Esophagus squamous epithelium (tissue), 5 donors: ENCODE measurements at places on chromosomes 7 and 10.

GRCh38 chr10:47241256-47241655, 58.7 kb upstream of the GDF10 start:
- no peak for DNase-seq

DNA sequence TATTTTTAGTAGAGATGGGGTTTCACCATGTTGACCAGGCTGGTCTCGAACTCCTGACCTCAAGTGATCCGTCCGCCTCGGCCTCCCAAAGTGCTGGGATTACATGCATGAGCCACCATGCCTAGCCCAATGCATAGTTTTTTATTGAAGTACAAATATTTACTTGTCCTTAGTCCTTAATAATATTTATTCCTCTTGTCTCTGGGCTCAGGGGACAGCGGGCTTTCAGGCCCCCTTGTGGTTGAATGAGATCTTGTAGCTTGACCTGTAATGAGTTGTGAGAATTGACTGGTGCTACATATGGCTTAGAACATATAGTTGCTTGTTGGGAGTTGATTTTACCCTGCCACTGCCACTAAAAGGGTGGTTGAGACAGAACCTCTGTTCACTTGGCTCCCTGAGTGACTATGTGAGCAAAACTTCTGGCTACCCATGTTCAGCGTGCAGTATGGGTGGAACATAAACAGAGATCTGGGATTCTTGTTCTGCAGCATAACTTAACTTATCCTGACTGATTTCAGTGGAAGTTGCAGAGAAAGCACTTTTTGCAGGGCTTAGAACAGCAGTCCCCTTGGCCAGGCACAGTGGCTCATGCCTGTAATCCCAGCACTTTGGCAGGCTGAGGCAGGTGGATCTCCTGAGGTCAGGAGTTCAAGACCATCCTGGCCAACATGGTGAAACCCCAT, 14.9 kb downstream of the CCL26 start:
- no peak for DNase-seq

- DNase-seq: no peak
These were observed 172.4 kb upstream of the ZNF32 start for GRCh38 chr10:43821103-43821502.

DNA sequence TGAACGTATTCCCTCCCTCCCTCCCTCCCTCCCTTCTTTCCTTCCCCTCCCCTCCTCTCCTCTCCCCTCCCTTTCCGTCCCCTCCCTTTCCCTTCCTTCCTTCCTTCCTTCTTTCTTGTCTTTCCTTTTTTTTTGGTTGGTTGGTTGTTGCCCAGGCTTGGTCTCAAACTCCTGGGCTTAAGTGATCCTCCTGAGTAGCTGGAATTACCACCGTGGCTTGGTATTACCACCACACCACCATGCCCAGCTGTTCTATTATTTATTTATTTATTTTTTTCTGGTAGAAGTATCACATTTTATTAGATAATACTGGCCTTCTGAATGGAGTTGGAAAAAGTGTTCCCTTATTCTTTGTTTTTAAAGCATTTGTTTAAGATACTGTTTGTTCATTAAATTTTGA, 95.9 kb downstream of the PHF14 start:
- DNase-seq: no peak

DNA sequence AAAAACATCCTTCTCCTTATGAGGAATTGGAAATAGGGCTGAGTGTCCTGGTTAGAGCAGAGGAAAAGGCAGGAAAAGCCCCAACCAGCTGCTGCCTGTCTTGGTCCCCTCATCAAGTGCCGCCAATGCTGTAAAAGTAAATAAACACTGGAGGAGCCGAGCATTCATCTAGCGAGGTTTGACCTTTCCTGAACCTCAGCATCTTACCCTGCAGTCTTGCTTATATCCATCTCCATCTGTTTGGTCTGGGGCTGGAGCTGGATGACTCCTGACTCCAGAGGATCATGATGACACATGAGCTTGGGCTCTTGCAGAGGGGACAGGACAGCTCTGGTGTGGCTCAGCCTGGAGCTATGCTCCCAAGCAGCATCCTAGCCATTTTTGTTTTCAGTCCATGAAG, 501.1 kb downstream of the TNS3 start:
- no peak for DNase-seq

- no peak for DNase-seq
These were observed 172.4 kb downstream of the CDCA7L start for GRCh38 chr7:21773326-21773725.

- DNase-seq: no peak
These were observed 45.3 kb downstream of the RASGEF1A start for GRCh38 chr10:43221419-43222209.

GRCh38 chr7:137313201-137313600, 30.3 kb downstream of the PTN start:
- DNase-seq: no peak

DNA sequence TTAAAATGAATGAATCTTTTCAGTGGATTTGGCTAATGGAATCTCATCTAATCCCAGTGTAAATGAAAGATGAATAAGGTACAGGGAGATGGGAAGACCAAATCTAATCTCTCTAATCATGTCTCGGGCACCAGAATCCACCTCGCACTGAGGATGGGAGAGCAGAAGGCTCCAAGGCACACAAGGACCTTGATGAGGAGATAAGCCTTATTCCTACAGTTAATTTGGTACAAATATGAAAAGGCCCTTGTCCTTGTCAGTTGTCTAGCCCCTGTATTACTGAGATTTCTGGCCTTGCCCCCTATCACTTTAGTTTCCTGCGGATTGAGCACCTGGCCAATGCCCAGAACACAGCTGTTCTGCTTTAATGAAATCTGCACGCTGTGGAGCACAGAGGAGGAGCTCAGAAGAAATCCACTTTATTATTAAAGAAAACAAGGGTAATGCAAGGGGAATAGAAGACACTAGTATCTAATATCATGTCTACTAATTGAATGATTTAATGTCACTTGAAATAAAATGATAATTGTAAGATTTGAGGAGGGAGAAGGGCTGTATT, 321.4 kb upstream of the HGF start:
- DNase-seq: no peak
